ENCODE measurements at places on chromosomes 4 and X.

DNA sequence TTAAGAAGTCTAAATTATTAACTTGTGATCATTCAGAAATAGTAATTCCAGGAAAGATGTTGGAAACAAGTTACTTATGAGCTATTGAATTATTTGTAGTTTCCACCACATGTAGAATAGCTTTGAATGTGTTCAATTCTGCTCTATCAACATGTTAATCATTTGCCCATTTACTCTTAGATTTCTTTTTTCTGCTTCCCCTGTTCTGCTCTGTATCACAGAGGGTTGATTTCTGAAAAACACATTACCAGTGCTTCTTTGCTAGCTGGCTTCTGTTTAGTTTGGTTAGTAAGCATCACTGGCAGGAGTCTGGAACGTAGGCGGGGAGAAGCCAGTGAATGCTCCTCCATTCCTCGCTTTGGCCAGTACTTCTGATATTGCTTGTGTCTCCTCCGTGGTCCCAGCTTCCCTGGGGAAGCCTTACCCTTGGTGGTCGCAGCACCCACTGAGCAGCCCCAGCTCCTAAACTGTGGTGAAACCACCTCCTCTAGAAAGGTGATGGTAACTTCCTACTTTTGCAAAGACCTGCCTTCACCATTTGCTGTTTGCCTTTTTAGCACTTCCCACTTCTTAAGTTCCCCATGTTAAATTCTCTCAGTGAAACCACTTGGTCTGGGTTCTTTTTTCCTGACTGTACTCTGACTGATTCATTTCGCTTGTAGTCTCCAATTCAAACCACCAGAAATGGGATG lies 40.3 kb upstream of the GALNT7 start:
- no peak for DNase-seq

GRCh38 chr4:159383562-159383931 lies 280.7 kb downstream of the RAPGEF2 start:
- DNase-seq = no peak

- DNase-seq = no peak
Observed at GRCh38 chrX:96704629-96705028, 20.0 kb downstream of the DIAPH2 start.

DNA sequence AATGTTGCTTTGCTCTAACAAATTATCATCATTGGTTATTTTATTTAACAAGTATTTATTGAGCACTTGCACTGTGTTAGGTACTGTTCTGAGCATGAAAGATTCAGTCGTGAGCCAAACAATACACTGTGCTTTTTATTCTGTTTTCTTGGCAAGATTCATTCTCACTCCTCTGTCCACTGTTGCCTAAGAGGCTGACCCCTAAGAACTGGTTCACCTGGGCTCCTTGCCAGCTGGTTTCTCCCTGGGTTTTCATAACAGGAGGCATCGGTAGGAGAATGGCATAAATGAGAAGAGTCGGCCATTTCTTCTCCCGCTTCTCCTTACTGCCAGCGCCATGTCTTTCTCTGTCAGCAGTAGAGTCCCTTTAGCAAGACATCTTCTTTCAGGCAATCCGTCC lies 243.7 kb upstream of the DIAPH2 start:
- no peak for DNase-seq

- no peak for DNase-seq
Observed at GRCh38 chr4:148052448-148052847, 320.6 kb downstream of the ARHGAP10 start.

GRCh38 chr4:86974551-86974994 lies 39.8 kb downstream of the AFF1 start:
- no peak for DNase-seq

DNA sequence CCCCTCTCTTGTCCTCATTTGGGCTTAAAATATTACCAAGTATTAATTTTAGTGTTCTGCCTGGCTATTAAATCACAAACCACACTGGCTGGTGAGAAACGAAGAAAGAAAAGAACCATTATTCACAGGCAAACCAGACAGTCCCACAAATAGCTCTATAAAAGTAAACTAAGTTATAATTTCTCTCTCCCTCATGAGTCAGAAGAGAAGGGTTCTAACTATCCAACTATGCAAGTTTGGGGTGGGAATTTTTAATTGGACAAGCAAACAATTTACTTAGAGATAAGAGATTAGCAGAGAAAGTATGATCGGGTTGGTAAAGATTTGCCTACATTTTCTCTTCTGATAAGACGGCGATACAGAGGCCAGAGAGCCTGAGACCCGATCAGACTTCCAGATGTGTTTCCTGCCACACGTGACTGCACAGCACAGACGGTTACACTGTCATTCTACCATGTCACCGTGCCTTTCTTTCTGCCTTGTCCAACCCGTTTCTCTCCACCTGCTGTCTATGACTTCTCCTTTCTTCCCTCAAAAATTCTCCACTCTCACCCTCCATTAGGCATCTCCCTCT lies 52.3 kb downstream of the MEPE start:
- DNase-seq = no peak
